ENCODE measurements at places on chromosomes 5 and 9.

DNA sequence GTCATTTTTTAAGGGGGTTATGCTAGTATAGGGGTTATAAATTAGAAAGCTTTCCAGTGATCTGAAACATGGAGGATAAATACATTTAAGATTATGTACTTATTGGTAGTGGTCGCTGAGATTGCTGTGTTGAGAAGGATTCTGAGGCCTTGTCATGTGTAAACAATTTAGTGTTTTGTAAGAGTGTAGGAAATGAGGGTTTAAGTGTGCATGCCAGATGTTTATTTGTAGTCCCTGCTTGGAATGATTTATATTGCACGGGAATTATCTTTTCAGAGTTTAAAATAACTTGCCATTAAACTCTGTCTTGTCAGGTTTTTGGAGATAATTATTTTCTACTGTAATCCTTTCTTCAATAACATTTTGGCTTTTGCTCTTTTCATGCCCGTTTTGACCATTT lies 19.4 kb downstream of the ZNF618 start:
- DNase-seq, result no peak

GRCh38 chr9:89379508-89380115 lies 61.3 kb downstream of the SECISBP2 start:
- DNase-seq, result no peak

- no peak for DNase-seq
These were observed 64.5 kb downstream of the PRKACG start for GRCh38 chr9:68949271-68950000.

- no peak for DNase-seq
These were observed 26.6 kb downstream of the MRPL22 start for GRCh38 chr5:154967421-154968024.

GRCh38 chr9:124259158-124259808 lies 1.5 kb downstream of the NEK6 start:
- DNase-seq, result no peak

DNA sequence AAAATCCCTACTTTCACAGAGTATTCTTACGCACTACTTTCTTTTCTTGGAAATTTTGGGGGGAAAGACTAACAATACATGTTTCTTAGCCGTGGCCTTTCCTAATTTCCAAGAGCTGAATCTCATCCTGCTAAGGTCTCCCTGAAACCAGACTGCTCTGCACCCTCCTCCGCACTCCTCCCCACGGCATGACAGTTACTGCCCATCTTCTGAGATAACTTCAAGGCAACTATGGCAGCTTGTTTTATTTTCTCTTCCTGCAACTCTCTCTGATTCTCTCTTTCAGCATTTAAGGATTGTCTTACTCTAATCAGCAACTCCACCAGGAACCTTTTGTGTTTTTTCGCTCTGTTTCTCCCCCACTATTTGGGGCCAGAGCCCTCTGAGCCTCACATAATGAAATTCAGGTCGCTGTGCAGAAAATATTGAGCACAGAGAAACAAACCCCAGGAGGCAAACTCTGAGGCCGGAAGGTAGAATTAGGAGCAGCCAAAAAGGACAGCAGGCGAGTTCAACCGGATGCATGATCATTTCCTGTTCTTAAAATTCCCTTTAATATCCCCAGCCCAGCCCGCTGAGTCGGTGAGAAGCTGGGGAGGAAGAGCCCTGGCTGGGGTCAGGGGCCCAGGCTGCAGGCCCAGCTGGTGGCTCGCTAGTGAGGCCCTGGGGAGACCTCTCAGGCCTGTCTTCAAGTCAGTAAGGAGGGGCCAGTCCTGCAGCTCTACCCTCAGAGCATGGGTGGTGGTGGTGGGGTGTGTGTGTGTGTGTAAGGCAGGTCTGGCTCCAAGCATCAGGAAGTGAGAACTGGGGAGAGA lies 213.6 kb upstream of the S1PR3 start:
- no peak for DNase-seq

DNA sequence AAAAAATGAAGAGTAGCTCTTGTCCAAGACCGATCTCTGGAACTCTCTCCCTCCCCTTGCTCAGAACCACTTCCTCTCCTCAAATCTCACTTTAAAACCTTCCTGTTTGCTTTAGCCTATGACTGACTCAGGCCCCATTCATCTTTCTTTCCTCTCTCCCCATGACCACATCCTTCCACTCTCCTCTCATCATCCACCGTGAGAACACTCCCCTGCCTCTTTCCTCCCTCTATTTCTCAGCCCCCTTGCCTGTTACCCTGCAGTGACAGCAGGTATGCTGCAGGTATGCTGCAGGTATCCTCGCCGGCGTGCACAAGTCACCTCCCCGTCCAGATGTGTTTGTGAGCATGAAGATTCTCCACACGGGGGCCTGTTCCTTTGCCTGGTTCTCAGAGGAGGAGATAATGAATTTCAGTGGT lies 505.3 kb downstream of the CCDC171 start:
- DNase-seq, result no peak

- DNase-seq, result no peak
These were observed 40.4 kb downstream of the LMBRD2 start for GRCh38 chr5:36111238-36111637.

- no peak for DNase-seq
These were observed 4.1 kb upstream of the AMBP start for GRCh38 chr9:114082017-114082762.

DNA sequence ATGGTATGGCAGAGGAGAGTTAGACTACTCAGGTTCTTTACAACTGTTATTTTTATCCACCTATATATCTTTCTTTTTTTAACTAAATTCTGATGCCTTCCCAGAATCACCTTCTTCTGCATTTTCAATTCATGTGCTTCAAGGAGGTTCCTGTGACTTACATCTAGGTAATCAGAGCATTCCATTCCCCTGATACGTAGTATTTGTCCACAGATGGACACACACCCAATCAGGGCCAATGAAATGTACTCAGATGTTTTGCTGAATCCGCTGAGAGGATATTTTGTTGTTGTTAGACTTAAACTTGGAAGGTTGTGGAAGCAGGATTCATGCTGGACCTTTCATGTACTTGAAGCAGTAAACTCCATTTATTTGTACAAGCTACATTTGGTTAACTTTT lies 159.4 kb upstream of the FER start:
- no peak for DNase-seq

DNA sequence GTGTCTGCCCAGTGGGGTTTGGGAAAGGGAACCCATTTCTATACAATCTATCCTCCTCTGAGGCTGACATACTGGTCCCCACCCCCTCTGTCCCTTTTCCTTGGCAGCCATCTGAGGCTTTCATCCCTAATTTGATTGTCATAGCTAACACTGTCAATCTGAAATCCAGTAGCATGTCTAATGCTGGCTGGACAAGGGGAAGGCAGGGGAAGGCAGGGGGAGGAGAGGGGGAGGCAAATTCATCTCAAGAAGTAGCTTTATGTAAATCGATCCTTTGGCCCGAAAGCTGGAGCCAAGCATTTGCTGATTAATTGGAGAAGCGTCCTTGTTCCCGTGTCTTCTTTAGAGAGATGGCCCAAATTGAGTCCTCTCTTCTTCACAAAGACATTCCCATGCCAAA lies 314.1 kb upstream of the PANK3 start:
- DNase-seq, result no peak

DNA sequence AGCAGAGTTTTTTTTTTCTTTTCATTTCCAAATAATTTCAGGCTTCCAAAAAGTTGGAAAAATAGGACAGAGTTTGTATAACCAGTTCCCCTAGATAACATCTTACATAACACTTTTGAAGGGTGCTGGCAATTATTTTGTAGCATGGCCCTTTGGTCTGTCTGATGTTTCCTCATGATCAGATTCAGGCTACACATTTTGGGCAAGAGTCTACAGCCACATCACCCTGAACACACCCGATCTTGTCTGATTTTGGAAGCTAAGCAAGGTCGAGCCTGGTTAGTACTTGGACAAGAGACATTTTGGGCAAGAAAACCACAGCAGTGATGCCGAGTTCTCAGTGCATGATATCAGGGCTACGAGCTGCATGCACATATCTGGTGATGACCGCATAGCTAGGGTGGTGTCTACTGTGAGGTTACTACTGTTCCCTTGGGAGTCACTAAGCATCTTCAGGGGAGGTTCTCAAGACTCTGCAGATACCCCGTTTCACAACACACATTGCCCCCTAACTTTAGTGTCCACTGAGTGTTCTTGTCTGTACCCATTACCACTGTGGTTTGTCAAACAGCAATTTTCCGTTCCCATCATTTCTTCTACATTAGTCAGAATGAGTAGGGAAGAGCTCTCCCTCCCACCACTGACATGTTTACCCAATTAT lies 86.2 kb downstream of the TTC39B start:
- DNase-seq, result no peak

DNA sequence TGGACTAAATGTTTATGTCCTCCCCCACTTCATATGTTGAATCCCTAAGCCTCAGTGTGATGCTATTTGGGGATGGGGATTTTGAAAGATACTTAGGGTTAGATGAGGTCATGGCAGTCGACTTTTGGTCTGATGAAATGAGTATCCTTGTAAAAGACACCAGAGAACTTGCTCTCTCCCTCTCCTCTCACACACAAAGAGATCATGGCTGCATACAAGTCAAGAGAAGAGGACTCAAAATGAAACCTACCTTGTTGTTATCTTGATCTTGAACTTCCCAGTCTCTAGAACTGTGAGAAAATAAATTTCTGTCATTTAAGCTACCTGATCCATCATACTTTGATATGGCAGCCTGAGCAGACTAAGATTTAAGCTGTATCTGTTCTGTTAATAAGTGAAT lies 144.0 kb upstream of the HAPLN1 start:
- no peak for DNase-seq

Data from cortex of kidney (tissue), 1 donor.